ENCODE measurements at places on chromosomes 16 and 17. TPM values are rescaled to one million over a fixed set of nuclear protein-coding genes. Genes with fewer than 3 reads are reported as not detected.

Gene AOC3
- 0.11 TPM for total RNA-seq

Gene DOC2A
- 0.22 TPM for total RNA-seq

Gene TMIGD1
- not detected for total RNA-seq

Gene CACNG3
- not detected for total RNA-seq

Gene COG8
- total RNA-seq: 39.1 TPM

Gene ADAD2
- not detected for total RNA-seq

Gene LGALS9B
- not detected for total RNA-seq

Gene SAMD14
- total RNA-seq: 1.8 TPM

Gene EME1
- total RNA-seq: 3.9 TPM

Gene HSF4
- 5.2 TPM for total RNA-seq

Gene ITGAD
- total RNA-seq: not detected

Gene ZPBP2
- total RNA-seq: not detected

Gene SLC16A11
- total RNA-seq: 0.11 TPM

Gene C1QL1
- total RNA-seq: 0.37 TPM

Gene MPV17L
- 0.12 TPM for total RNA-seq

Gene CA4
- not detected for total RNA-seq

Gene GALR2
- total RNA-seq: not detected

Gene HOXB8
- not detected for total RNA-seq

Gene LHX1
- not detected for total RNA-seq

Gene ADGRG3
- total RNA-seq: not detected

Gene MYH13
- not detected for total RNA-seq

Gene PPP1R1B
- total RNA-seq: not detected

Gene GGA3
- 10.4 TPM for total RNA-seq

Gene SLC12A3
- total RNA-seq: not detected

Gene TSNAXIP1
- total RNA-seq: 0.89 TPM

Data from uterine smooth muscle cell (primary cell).